ENCODE measurements at places on chromosomes 6 and 20.
A peak's percentile ranks its signal among the peaks of the same experiment; 100 is the strongest.

- peak; percentile 22 for DNase-seq
These were observed 186.8 kb downstream of the ARID1B start for GRCh38 chr6:156963712-156964700.

DNA sequence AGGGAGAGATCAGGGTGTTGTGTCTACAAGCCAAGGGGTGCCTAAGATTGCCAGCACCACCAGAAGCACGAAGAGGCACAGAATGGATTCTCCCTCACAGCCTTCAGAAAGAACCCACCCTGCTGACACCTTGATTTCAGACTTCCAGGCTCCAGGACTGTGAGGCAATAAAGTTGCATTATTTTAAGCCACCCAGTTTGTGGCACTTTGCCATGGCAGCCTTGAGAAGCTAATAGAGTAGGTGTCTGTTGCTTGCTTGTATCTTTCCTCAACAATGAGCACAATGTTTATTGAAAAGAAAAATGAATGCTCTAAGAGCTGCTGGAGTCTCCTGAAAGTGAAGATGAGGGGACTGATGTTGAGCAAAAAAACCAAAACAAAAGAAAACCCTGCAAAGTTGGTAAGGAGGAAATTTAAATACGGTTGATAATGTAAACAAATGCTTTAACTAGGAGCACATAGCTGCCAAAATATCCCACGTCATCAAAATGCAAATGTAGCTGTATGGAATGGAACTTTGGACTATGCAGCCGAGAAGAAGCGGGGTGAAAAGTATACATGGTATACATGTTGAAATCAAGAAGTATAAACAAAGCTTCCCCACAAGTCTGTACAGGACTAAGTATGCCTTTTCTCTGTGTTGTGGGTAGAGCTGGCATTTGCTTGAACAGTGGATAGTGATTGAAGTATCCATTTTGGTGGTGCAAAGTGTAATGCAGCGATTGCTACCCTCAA is 8.0 kb downstream of the IL20RA start:
- DNase-seq: no peak

DNA sequence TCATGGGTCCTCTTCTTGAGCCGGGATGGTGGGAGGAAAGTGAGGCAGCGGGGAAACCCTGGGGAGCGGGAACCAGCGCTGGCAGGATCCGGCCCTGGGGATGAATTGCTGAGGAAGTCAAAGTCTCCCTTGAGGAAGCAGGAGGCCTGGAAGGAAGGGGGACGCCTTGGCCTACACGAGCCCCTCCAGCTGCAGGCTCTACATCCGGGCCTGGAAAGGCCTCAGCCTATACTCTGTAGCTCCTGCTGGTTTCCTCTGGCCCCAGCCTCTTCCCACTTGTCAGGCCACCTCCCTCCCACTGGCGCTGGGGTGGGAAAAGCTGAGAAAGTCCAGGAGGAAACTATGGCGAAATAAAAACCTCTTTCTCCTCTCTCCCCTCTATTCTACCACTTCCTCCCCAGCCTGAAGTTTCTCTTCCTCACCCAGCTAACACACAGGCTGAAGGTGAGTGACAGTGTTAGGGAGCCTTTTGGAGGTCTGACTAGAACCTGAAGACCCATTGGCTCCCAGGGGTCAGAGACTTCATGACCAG is 14.9 kb downstream of the TREML2 start:
- no peak for DNase-seq

DNA sequence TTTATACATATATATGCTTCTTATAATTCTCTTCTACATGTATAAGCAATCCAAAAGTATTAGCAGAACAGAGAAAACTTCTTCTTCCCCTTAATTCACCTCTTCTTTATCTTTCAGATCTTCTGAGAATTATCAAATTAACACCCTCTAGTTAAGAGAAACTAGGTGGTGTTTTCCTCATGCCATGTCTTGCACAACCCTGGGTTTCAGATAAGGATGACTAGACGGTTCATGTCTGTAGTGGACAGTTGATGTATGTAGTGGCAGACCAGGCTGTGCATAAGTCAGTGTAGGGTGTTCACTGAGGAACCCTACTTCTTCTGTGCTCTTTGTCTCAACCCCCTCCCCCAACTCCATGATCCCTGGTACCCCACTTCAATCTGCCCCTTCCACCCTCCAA is 187.3 kb downstream of the SAMD5 start:
- DNase-seq: no peak

DNA sequence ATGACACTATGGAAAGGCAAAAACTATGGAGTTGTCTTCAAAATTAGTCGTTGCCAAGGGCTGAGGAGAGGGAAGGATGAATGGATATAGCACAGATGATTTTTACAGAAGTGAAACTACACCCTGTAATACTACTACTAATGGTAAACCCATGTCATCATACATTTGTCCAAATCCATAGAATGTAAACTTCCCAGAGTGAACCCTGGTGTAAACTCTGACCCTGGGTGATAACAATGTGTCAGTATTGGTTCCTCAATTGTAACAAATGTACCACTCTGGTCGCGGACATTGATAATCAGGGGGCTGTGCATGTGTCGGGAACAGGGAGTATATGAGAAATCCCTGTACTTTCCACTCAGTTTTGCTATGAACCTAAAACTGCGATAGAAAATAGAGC is 72.2 kb downstream of the CNBD2 start:
- DNase-seq: no peak

- DNase-seq: no peak
These were observed 17.5 kb downstream of the TGM3 start for GRCh38 chr20:2313316-2313715.

GRCh38 chr6:105533301-105533700 is 130.4 kb upstream of the PREP start:
- no peak for DNase-seq

DNA sequence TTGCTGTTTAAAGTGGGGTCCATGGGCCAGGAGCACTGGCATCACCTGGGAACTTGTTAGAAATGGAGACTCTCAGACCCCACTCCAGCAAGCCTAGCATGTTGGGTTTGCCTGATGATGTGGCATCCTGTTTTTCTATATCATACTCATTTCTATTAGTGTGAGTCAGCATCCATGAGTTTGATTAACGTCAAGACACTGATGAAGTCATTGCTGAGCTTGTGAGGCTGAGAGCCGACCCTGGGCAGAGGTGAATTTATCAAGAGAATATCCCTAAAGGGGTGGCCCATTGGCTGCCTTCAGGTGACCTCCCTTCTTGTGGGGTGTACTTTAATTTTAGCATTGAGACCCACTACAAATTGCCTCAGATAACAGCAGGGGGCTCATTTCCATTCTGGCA is 43.4 kb upstream of the RNF144B start:
- DNase-seq: no peak

DNA sequence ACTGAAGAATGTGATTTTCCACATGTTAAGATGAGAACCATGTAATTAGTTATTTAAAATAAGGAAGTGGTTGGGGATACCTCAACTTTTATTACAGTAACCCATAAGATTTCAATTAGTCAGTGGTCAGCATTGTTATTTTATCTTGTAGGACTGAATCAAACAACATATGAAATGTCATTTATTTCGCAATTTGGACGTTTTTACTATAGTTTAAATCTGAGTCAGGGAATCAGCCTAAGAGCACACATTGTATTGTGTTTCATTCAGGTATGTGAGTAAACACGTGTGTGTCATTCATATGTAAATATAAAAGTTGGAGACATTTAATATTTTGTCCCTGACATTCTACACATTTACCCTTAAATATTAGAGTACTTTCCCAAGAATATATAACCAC is 1418.7 kb downstream of the GRIK2 start:
- no peak for DNase-seq

DNA sequence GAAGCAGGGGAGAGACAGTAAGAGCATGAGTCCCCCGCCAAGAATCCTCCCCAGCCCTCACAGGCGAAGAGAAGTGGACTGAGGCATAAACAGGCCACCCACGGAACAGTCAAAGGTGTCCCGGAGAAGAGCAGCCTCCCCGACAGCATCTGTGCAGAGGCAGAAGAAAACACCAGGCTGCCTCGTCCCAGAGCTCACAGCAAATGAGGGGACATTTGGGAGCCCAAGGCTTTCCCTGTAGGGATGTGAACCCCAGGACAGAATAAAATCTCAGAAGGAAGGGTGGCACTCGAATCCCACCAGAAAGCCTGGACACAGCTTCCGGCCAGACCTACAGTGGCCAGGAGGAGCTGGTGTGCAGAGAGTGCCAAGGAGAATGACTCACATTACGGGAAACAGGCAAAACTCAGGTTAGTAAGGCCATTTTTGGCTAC is 90.4 kb downstream of the DLL1 start:
- no peak for DNase-seq

DNA sequence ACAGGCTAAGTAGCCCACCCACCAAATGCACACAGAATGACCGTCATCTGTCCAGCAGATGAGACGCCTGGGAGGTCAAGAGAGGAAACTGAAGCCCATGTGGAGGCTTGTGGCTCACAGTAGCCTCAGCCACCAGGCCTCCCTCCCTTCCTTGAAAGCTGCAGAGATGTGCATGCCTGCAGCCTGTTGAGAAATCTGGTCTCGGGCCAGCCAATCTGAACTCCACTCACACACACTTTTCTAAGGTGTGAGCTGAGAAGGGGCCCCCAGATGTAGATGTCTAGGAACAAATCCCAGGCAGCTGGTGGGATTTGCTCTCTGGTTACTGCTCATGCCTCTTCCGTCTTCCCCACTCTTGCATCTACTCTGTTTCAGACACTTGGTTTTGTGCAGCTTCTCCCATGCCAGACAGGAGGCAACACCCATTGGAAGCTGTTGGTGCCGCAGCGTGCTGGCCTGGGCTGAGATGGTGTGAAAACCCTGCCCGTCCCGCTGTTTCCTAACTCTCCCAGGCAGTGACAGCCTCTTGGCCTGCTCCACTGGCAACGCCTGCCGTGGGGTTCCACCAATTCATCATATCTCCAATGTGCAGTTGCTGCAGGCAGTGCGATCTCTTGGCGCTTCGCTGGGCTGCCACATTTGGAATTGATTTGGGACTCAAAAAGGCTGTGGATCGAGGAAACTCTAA is 24.1 kb upstream of the PAX1 start:
- no peak for DNase-seq

GRCh38 chr20:50520222-50520880 is 10.2 kb downstream of the PTPN1 start:
- peak; percentile 49 for DNase-seq

DNA sequence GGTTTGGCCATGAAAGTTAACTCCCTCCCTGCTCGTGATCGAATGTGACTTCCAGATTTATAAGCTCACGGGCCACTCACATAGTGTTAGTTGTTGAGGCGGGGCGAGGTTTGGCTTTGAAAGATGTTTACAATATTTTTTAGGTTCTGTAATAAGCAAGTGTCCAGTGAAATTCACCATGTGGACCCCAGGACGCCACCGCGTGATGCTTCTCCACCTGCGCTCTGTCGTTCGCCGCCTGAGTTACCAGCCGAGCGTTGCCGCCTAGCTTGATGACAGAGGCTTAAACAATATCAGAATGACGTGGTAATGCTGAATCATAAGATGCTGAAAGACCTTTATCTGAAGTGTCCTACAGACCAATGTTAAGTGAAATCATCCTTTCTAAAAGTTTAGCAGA is 241.0 kb downstream of the MYLK4 start:
- DNase-seq: no peak

GRCh38 chr6:106866875-106867658 is 107.5 kb downstream of the CD24 start:
- DNase-seq: no peak

- no peak for DNase-seq
These were observed 43.6 kb upstream of the SLC22A23 start for GRCh38 chr6:3500262-3501014.

- DNase-seq: peak; percentile 49
These were observed 197.7 kb downstream of the BCAS1 start for GRCh38 chr20:53872561-53873229.

- DNase-seq: no peak
These were observed 79.2 kb downstream of the PREX1 start for GRCh38 chr20:48748556-48748955.

- DNase-seq: no peak
These were observed 36.6 kb downstream of the NKX2-4 start for GRCh38 chr20:21360705-21361104.

DNA sequence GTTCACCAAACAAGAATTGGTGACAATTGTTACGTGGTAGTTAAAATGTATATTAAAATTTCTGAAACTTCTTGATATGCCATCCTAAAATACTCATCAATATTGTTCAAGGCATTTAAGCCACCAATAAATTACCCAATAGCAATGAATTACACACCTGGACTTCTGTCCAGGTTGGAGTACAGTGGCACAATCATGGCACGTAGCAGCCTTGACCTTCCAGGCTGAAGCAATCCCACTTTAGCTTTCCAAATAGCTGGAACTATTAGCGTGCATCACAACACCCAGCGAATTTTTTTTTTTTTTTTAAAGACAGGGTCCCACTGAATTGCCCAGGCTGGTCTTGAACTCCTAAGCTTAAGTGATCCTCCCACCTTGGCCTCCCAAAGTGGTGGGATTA is 17.2 kb downstream of the SRPK1 start:
- DNase-seq: no peak

DNA sequence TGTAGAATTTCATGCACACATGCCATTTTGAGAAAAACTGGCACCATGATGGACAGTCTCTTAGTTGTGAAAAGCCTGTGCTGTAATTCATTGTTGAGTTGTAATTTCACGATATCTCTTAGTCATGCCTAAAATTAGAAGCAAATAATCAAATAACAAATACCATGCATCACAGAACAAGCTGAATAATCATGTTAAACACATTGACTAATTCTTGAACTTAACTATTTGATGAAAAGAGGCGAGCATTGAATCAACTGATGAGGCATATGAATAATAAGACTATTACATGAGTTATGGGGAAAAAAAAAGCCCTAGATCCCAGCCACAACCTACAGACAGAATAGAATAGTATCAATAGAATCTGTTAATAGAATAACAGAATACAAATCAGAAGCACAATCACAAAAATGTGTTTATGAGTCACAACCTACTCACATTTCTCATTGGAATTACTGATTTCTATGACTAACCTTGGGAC is 14.2 kb upstream of the RNF217 start:
- DNase-seq: no peak

- no peak for DNase-seq
These were observed 161.1 kb downstream of the ERMARD start for GRCh38 chr6:169912266-169913095.

DNA sequence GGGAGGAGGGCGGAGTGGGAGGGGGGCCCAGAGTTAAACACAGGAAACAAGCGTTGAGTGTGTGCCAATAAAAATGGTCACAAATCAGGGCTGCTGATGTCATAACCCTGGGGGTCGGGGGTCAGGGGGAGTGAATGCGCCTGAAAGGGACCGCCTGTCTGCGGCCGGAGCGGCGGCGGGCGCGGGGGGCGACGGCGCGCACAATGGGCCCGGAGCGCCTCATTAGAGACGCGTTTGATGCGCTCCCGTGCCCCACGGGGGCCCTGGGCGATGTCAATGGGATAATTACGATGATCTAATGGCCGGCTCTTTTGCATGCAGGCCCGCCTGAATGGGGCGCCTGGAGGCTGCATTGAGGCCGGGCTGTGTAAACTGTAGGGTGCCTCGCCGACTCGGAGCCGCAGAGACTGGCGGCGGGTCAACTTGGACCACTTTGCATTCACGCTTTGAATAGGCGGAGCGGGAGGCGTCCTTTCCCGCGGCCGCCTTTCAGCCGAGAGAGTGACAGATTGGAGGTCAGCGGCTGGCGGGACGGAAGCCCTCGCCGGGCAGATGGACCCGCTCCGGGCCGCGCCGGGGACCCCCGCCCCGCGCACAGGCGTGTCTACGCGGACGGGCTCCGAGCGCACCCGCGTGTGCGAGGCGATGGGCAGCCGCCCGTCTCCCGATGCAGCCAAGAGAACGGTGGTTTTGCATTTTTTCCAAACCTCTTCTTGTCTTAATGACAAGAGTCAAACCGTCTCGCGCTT is 296.1 kb downstream of the TFAP2C start:
- DNase-seq: no peak

GRCh38 chr6:68114463-68115047 is 520.5 kb upstream of the ADGRB3 start:
- no peak for DNase-seq
